ENCODE measurements at places on chromosomes 5 and 9.

- DNase-seq, result no peak
Measured at GRCh38 chr5:135317286-135317685, 81.7 kb downstream of the MACROH2A1 start.

GRCh38 chr9:121253162-121253561, 14.8 kb upstream of the GSN start:
- no peak for DNase-seq

DNA sequence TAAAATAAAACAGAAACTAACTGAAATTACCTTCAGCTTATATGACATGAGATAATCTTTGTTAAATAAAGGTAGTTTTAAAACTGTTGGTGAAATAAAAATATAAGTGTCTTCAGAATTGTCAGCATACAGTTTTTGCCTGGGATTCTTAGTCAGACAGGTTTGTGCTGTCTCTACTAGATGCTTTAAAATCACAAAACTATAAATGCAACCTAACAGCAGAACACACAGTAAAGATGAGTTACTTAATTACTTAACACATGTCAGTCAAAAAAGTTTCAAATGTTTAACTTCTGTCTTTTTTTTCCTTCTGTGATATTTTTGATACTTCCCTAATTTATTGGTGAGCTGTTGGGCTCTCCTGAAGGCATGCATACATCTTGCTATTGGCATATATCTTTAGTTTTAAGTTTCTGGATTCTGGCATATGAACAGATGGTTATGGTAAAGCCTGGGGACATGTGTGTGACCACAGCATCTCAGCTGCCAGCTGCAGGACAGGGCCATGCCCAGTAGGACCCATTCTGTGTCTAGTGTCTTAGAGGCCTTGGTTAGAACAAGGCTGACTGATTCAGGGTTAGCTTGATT, 231.1 kb upstream of the NUDT12 start:
- no peak for DNase-seq

DNA sequence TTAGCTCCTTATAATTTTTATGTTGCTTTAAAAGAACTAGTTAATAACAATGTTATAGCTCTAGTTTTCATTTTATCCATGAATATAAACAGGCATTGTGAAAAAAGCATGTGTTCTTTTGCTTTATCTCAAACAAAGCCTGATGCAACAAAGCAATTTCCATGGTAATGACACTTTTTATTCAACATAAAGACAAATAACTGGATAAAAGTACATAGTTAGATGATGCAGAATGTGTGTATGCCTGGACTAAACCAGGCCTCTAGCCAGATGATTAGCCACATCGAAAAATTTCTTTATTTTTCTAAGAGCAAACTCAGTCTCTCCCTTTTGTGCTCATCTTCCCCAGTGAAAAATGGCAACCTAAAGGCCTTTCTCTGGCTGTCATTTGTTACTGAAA, 125.6 kb upstream of the TARS1 start:
- no peak for DNase-seq

GRCh38 chr9:105320568-105320967, 76.1 kb downstream of the SLC44A1 start:
- no peak for DNase-seq

GRCh38 chr5:39757131-39757530, 332.4 kb upstream of the DAB2 start:
- DNase-seq, result no peak

- DNase-seq, result no peak
Measured at GRCh38 chr5:126745259-126745992, 31.5 kb upstream of the LMNB1 start.

Measured in stimulated activated CD4-positive, alpha-beta T cell treated with anti-CD3 and anti-CD28 coated beads, TNF-alpha, amount 100 ng/mL, for 48 hours (primary cell).